ENCODE measurements at places on chromosomes 11 and 22.

- DNase-seq: no peak
These were observed 3.6 kb downstream of the CACNG2 start for GRCh38 chr22:36699915-36700314.

DNA sequence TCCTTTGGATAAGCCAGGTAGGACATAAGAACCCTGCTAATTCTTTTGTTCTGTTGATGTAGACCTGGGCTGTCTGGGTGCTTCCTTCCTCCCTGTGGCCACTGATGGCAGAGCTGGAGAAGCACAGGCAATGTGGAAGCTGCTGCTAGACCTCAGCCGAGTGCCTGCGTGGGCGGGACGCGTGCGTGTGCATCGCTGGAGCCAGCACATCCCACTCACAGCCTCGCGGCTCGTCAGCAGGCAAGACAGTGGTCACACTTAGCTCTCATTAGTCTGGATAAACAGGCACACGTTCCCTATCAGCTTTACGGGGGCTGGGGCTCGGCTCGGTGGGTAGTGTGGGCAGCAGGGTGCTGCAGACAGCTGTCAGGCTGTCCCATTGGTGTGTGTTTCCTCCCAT lies 155.7 kb downstream of the GRIK4 start:
- DNase-seq: no peak

DNA sequence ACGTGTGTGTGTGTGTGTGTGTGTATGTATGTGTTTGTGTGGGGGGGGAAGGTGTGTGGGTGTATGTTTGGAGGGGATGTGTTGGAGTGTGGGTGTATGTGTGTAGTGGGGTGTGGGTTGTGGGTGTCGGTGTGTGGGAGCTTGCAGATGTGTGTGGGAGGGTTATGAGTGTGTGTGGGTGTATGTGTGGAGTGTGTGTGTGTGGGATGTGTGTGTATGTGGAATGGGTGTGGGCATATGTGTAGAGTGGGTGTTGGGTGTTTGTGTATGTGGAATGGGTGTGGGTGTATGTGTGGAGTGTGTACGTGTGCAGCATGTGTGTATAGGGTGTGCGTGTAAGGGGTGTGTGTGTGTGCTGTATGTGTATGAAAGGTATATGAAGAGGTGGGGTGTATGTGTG lies 14.7 kb downstream of the STX3 start:
- DNase-seq: no peak

DNA sequence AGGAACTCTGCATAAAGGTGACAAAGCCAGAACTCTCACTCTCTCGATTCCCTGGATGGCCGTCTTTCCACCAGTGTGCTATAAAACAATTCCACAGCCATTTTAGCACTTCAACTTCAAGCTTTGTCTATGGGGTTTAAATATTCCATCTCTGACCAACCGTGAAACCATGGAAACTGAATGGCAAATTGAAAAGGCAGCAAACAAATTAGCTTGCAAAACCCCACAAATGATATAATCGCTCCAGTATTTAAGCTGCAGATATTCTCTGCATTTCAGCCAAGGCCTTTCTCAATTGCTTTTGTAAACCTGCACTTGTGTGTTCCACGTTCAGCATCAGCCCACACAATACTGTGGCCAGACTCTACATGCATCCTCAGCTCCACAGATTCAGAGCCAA lies 131.7 kb upstream of the ISX start:
- no peak for DNase-seq

DNA sequence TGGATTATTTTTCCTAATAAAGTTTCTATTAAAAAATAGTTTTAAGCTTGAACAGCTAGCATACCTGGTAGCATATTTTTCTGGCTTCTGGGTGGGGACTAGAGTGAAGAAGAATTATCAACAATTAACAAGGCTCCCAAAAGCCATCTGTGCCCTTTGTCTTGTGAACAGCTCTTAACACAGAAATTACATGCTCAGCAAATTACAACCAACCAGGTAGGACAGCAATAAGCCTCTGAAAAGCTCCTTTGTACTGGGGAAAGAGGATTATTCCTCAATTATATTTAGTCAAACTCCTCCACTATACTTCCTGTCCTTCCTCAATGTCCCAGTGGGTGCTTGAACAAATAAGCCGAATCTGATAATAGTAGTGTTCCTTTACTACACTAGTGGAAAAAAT lies 162.8 kb downstream of the RAB38 start:
- no peak for DNase-seq

DNA sequence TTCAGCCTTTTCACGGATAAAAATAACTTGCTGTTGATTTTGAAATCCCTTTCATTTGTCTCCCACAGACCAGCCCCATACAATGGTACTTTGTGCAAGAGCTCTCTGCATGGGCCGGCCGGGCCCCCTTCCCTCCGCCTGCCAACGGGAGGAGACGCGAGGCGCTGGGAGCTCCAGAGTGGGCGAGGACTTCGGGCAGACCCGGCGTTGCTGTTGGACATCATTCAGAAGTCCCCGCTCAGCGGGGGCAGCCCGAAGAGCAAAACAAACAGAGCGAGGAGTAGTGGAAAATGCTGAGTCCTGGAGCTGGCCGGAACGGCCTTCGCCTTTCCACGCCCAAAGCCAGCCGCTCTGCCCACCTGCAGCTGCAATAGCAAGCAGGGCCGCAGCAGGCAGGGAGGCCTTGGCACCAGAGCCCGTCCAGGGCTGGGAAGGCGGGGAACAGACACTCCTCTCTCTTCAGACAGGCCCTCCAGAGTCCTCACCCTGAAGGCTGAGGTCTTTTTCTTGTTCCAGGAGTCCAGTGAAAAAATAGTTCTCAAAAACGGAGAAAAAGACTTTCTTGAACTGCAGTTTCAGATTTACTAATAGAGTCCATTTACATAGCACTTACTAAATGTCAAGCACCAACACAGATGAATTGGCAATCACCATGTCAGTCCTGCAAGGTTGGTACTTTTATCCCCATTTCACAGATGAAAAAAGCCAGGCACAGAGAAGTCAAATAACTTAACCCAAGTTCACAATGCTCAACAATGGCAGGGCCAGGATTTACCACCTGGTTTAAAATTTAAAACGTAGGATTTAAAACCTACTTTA lies 135.5 kb downstream of the ETS1 start:
- no peak for DNase-seq

DNA sequence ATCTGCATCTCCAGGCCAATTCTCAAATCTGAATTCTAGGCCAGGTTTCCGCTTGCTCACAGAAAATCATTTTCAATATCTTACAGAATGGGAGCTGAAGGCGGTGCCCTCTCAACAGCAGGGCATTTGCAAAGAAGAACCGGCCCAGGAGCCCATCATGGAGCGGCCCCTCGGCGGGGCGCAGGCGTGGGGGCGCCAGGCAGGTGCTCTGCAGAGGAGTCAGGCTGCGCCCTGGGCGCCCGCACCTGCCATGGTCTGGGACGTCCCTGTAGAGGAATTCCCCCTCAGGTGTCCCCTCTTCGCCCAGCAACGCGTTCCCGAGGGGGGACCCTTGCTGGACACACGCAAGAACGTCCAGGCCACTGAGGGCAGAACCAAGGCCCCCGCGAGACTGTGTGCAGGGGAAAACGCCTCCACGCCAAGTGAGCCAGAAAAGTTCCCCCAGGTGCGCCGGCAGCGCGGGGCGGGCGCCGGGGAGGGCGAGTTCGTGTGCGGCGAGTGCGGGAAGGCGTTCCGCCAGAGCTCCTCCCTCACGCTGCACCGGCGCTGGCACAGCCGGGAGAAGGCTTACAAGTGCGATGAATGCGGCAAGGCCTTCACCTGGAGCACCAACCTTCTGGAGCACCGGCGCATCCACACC lies 11.5 kb downstream of the ZNF74 start:
- DNase-seq: no peak

DNA sequence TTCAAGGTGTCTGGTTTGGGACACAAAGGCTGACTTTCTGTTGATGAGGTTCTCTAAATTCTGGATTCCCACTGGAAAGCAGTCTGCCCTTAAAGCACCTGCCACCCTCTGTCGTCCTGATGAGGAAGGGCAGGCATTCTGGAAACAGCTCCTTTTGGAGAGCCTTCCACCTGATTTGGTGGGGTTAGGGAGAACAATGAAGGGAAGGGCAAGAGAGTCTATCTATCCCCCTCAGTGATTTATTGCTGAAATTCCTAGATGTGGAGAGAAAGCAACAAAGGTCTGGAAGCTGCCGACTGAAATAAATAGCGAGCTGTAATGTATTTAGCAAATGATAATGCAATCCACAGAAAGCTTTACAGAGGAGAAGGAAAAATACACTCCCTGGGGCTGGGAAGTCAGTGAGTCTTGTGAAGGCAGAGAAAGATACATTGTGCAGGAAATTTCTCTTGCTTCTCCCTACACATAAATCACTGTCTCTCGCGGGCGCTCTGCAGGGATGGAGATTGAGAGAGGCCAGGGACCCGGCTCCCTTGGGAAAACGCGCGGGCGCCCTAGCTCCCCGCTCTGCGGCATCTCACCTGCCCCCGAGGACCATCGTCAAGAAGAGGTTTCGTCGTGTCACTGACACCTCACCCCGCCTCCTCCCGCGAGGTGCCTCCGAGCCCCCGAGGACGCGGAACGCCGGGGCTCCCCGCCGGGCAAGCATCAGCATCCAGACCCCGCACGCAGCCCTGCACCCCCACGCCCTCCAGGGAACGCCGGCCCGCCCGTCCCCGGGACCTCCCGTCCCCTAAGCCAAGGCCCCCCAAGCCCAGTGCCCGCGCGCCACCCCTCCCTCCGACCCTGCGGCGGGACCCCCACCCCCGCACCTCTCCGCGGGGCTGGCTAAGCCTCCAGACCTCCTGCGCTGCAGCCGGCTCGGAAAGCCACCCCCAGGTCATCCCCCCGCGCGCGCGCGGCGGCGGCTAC lies 673 bp downstream of the CDON start:
- peak; percentile 87 for DNase-seq

DNA sequence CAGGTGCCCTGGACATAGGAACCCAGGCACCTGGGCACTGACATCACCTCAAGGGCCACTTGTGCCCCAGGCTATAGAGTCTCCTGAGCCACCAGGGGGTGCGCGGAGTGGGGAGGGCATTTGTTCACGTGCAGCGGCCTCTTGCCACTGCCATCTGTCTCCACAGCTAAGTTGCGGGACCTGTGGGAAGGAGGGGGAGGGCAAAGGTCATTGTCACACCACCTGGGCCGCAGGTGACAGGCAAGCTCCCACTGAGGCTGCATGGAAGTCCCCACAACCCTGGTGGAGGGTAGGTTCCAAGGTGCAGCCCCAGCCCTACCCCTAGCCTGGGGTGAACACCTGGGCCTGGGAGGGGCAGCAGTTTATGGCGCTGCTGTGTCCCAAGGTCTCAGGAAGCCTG lies 79.5 kb downstream of the PIWIL3 start:
- DNase-seq: no peak

- no peak for DNase-seq
These were observed 55.5 kb downstream of the CHRDL2 start for GRCh38 chr11:74675761-74676160.

DNA sequence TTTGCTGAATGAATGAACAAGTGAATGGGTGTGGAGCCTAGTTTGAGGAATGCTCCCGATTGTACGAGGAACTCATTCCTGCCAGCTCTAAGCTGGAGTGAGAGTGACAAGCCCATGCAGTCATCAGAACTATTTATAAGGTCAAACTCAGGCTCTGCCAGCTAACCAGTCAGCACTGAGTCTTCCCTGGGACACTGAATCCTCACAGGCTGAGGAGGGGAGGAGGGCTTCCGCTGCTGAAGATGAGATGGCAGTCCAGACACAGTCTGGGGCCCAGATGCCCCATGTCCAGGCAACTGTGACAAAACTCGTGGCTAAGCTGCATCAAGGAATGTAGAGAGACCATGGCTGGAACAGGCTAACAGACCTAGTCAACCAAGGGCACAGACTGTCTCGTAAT lies 4.0 kb downstream of the LRP4 start:
- no peak for DNase-seq

GRCh38 chr11:73554671-73555320 lies 43.1 kb downstream of the FAM168A start:
- no peak for DNase-seq

DNA sequence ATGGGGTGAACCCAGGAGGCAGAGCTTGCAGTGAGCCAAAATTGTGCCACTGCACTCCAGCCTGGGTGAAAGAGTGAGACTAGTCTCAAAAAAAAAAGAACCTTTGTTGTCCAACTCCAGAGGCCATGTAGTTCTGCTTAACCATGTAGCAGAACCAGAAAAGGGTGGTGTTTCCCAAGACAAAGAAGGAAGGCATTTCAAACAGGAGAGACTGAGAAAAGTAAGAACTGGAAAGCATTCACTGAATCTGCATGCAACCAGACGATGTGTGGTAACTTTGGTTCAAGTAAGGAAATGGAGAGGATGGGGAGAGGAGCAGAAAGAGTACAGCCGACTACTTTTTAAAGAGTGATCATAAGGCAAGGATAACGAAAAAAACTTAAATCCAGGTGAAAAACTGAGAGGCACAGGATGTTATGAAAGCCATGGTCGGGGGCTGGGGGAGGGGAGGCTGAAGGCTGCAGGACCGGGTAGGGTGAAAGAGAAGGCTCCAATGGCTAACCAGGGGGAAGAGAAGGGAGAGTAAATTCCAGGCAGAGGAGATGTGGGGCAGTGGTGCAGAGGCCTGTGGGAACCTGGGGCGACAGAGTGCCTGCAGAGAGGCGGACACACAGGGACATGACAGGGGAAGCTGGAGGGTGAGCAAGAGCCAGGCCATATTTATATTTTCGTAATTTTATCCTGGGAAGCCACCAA lies 48.8 kb downstream of the MAPK1 start:
- DNase-seq: no peak

- DNase-seq: no peak
These were observed 3.5 kb downstream of the CBX7 start for GRCh38 chr22:39148727-39149535.

- DNase-seq: no peak
These were observed 76.4 kb downstream of the TMEM135 start for GRCh38 chr11:87114093-87114492.

GRCh38 chr11:2548596-2548995 lies 103.8 kb downstream of the KCNQ1 start:
- no peak for DNase-seq

GRCh38 chr11:61954851-61955421 lies 4.8 kb downstream of the BEST1 start:
- DNase-seq: no peak

GRCh38 chr11:77053217-77054015 lies 13.4 kb upstream of the CAPN5 start:
- no peak for DNase-seq

DNA sequence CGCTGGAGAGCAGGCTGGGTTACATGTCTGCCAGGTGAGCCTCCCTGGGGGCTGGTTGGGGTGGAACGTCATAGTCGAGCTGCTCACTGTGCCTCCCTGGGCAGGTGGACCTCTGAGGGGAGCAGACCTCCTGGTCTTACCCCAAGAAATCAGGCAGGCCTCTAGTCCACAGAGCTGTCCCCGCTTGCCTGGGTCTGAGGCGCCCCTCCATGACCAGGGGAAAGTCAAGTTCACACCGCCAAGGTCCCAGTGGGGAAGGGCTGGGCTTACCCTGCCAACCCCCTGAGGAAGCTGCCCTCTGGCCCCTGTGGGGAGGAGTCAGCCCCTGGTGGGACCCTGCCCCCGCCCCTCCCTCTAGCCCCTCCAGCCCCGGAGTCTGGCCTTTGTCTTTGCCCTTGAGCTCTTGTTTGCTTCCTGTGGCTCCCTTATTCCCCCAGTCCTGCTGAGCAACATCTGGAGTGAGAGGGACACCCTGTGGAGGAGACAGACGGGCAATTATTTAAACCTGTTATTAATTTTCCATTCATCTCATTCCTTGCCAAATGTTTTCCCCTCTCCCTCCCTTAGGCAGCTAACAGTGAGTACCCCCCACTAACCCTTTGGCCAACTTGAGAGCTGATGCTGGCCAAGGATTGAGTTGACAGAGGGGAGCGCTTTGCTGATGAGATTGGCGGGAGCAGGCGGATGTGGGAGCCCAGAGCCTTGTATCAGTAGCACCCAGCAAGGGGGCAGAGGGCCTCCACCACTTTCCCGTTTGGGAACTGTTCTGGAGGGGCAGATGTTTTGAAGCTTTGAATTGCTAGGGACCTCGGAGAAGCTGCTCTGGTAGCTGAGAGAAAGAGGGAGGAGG lies 83.4 kb downstream of the CEP164 start:
- no peak for DNase-seq

- no peak for DNase-seq
These were observed 89.3 kb downstream of the GRIA4 start for GRCh38 chr11:105699203-105699602.
